ENCODE measurements at places on chromosomes 7 and 10.

- DNase-seq = no peak
These were observed 15.2 kb upstream of the FBXW4 start for GRCh38 chr10:101710059-101710695.

GRCh38 chr10:113126229-113127201, 176.5 kb downstream of the TCF7L2 start:
- DNase-seq = peak; percentile 52

DNA sequence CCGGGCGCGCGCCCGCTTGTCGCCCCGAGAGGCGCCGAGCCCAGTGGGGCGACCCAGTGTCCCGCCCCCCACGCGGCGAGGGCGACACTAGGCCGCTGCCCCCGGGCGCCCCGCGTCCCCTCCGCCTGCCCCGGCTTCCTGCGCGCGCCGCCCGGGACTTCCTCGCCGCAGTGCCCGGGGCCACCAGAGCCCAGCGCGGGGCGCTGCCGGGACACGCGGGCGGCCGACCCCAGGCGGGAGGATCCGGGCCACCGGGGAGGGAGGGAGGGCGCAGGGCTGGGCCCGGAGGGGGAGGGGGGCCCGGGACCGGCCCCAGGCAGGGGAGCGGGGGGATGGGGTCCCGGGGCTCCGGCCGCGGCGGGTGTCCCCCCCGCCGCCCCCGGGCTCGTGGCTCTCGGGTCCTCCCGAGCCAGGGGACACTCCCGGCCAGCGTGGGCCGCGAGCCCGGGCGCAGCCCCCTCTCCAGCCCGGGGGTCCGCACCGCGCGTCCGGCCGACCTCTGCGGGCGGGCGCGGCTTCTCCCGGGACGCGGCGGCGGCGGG, 435 bp upstream of the PWWP2B start:
- DNase-seq = no peak

GRCh38 chr7:6078548-6078947, 47.4 kb downstream of the ANKRD61 start:
- DNase-seq = no peak

DNA sequence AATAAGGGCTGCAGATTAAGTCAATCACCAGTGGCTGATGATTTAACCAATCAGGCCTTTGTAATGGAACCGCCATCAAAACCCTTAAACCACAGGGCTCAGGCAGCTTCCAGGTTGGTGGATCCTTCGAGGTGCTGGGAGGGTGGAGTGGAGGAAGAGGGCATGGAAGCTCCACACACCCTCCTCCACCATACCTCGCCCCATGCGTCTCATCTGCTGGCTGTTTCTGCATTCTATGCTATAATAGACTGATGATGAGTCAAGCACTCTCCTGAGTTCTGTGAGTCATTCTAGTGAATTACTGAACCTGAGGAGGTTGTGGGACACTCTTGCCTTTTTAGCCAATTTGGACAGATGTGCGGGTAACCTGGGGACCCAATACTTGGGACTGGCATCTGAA, 43.9 kb downstream of the CHST15 start:
- DNase-seq = no peak

GRCh38 chr7:36690514-36691187, 33.6 kb downstream of the AOAH start:
- no peak for DNase-seq

- no peak for DNase-seq
These were observed 26.3 kb downstream of the WBP1L start for GRCh38 chr10:102770108-102770482.
